ENCODE measurements at places on chromosomes 12 and 14. TPM values are rescaled to one million over a fixed set of nuclear protein-coding genes. Genes with fewer than 3 reads are reported as not detected.

The KRT75 gene
- not detected for total RNA-seq

- no peak for DNase-seq
- peaks cover 2% of the 10 kb centered on the region for H3K27me3 ChIP-seq
- no peak overlapping the region for H3K27ac ChIP-seq
- no peaks in the 10 kb centered on the region for H3K4me1 ChIP-seq
Observed at GRCh38 chr14:34088914-34089313, 138.0 kb upstream of the EGLN3 start.

GRCh38 chr12:94616203-94616729 lies 34.1 kb downstream of the TMCC3 start:
- DNase-seq = no peak
- H3K27me3 ChIP-seq = no peaks in the 10 kb centered on the region
- no peak overlapping the region for H3K4me3 ChIP-seq
- H3K27ac ChIP-seq = no peak overlapping the region
- no peaks in the 10 kb centered on the region for H3K36me3 ChIP-seq

GRCh38 chr14:54652188-54652587 lies 85.3 kb downstream of the SAMD4A start:
- no peak for DNase-seq
- H3K27ac ChIP-seq = no peak overlapping the region
- H3K4me3 ChIP-seq = peak overlapping the region; percentile 74
- no peaks in the 10 kb centered on the region for H3K36me3 ChIP-seq
- peaks cover 28% of the 10 kb centered on the region for H3K4me1 ChIP-seq

DNA sequence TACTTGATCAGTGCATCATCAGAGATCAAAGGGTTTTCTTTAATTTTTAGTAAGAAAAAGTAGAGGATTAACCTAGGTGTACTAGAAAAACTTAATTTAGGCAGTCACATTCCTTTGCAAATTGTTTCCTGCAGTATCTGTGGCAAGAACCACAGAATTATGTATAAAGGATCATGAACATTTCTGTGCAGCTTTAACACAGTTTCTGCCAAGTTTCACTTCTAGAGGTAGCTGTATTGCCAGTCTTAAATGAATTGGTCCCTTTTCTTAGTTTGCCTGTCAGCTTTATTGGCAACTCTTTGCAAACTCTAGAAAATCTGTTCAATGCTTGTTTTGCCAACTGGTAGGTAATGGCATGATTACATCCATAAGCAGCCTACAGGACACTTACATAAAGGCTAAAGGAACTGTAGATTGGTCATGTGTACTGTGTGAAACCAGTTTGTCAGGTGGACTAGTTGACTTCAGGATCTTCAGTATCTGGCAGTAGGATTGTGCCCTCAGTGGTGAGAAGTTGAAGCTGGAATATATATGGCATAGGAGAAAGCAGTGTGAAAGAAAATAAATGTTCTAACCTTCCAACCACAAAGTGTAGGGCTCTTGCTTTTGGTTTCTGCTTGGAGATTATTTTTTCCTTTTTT lies 75.9 kb downstream of the TTLL5 start:
- peaks cover 34% of the 10 kb centered on the region for H3K4me1 ChIP-seq
- no peaks in the 10 kb centered on the region for H3K27me3 ChIP-seq
- no peak for DNase-seq
- peak overlapping the region; percentile 81 for H3K27ac ChIP-seq
- peaks cover 15% of the 10 kb centered on the region for H3K36me3 ChIP-seq

- no peak for DNase-seq
- peaks cover 13% of the 10 kb centered on the region for H3K4me1 ChIP-seq
- no peaks in the 10 kb centered on the region for H3K36me3 ChIP-seq
- no peaks in the 10 kb centered on the region for H3K27me3 ChIP-seq
- H3K27ac ChIP-seq = no peak overlapping the region
- no peak overlapping the region for H3K4me3 ChIP-seq
Observed at GRCh38 chr12:28963554-28963953, 185.5 kb upstream of the FAR2 start.

The GALNT8 gene
- 1.4 TPM for total RNA-seq

The ALG10 gene
- total RNA-seq = 4.5 TPM

DNA sequence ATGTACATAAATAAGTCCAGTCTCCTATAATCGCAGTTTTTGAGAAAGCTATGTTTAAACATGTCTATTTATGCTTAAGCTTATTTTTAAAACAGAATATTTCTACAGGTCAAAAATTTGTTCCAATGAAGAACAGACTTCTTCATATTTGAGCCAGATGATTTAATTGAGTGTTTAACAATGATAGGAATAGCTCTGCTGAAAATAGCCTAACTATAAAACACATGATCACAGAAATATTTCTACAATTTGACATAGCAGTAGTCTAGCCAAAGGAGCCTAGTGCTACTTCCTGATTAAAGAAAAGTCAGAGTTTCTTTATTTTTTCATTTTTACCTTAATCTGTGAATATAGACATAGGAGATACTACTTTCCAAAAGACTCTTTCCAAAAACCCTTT lies 29.4 kb downstream of the DCP1B start:
- peaks cover 62% of the 10 kb centered on the region for H3K4me1 ChIP-seq
- no peak overlapping the region for H3K4me3 ChIP-seq
- peaks cover 2% of the 10 kb centered on the region for H3K36me3 ChIP-seq
- H3K27ac ChIP-seq = peak overlapping the region; percentile 60

DNA sequence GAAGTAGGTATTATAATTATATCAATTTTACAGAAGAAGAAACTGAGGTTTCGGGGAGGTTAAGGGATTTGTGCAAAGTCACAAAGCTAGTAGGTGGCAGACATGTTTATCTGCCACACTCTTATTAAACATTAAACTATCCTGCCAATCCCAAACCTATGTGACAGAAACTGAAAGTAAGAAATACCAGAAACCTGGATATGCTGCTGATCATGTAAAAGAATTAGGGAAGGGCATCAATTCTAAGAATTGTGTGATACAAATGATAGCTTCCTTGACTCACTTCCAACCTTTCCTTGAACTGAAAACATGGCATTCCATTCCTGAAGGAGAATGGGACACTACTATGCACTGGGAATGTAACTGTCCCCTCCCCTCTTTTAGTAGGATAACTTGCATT lies 16.9 kb downstream of the TAOK3 start:
- H3K36me3 ChIP-seq = no peaks in the 10 kb centered on the region
- no peak for DNase-seq
- H3K27ac ChIP-seq = peak overlapping the region; percentile 69
- no peaks in the 10 kb centered on the region for H3K27me3 ChIP-seq

The CLEC2D gene
- 4.6 TPM for total RNA-seq

- H3K4me3 ChIP-seq = no peak overlapping the region
- no peak for DNase-seq
- no peaks in the 10 kb centered on the region for H3K36me3 ChIP-seq
Observed at GRCh38 chr12:27511723-27512045, 12.3 kb upstream of the PPFIBP1 start.

GRCh38 chr14:104743461-104744380 lies 9.2 kb upstream of the SIVA1 start:
- no peak overlapping the region for H3K4me3 ChIP-seq
- H3K27ac ChIP-seq = no peak overlapping the region
- no peak for DNase-seq
- H3K36me3 ChIP-seq = peaks cover 7% of the 10 kb centered on the region
- H3K4me1 ChIP-seq = peaks cover 36% of the 10 kb centered on the region

All from chondrocyte (in vitro differentiated cells).